AML-193 (cell line): ENCODE measurements at places on chromosomes 4 and X.

- no peak for DNase-seq
These were observed 692.0 kb upstream of the FAM241A start for GRCh38 chr4:111453216-111453615.

GRCh38 chrX:66676413-66676812, 37.5 kb upstream of the EDA2R start:
- no peak for DNase-seq

DNA sequence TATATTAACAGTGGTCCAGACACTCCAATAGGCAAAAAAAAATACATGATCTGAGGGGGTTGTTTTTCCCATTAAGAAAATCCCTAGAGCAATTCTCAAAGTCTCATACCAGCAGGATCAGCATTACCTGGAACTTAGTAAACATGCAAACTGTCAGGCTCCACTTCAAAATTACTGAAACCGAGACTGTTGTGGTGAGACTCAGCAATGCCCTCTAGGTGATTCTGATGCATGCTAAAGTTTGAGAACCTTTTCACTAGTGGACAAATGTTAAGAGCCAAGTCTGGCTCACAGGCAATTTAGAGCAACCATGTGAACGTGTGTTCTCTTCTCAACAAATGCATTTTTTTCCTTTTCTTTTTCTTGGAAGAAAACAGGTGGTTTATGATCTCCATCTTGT, 30.2 kb downstream of the NEK1 start:
- no peak for DNase-seq

DNA sequence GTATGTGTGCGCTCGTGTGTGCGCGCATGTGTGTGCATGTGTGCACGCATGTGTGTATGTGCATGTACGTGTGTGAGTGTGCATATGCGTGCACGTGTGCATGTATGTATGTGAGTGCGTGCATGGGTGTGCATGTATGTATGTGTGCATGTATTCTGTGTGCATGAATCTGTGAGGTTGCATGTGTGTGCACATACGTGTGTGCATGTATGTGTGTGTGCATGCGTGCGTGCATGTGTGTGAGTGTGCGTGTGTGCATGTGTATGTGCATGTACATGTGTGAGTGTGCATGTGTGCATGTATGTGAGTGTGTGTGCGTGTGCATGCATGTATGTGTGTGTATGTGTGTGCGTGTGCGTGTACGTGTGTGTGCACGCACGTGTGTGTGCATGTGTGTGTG, 241.5 kb downstream of the SHOX start:
- no peak for DNase-seq

GRCh38 chrX:23503835-23504539, 163.3 kb upstream of the PRDX4 start:
- DNase-seq = no peak

- no peak for DNase-seq
These were observed 30.6 kb downstream of the PTTG2 start for GRCh38 chr4:37990731-37991245.

- DNase-seq = no peak
These were observed 265.0 kb upstream of the NWD2 start for GRCh38 chr4:36979533-36979932.

DNA sequence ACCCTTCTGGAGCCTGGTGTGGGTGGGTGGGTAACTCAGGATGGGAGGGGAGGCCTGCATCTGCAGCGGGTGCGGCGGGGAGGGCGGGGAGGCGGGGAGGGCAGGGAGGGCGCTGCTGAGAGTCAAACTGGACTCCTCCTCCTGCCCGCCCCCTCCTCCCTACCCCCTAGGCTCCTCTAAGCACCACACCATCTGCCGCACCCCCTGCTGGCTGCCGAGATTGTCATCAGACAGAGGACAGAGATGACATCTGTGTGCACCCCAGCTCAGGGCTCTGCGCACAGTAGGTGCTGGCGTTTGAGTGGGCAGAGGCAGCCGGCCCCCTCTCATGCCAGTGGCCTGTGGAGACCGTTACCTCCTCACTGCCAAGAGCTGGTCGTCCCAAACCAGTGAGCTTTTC, 10.6 kb upstream of the HMX1 start:
- no peak for DNase-seq

GRCh38 chr4:141849778-141850177, 213.4 kb downstream of the IL15 start:
- no peak for DNase-seq

DNA sequence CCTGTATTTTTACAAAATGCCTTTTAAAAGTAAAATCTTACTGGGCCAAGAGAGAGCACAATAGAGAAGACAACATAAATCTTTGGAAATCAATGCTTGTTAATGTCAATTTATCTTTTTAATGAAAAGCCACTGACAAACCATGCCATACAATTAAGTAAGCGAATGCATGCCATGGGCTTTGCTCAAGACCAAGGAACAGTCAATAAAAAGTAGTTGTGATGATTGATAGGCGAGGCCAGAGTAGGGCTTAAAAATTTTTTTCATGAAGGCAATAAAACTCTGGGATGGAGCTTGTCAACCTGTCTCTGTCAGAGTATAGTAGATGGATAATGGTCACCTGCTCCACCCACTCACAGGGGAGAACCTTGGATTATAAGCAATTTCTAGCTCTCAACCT, 17.5 kb upstream of the GPM6B start:
- no peak for DNase-seq

- DNase-seq = no peak
These were observed 8.5 kb downstream of the SLC25A43 start for GRCh38 chrX:119407681-119408080.

GRCh38 chrX:48466696-48467095, 3.4 kb downstream of the SLC38A5 start:
- no peak for DNase-seq

GRCh38 chrX:44914532-44915198, 41.7 kb downstream of the KDM6A start:
- no peak for DNase-seq

DNA sequence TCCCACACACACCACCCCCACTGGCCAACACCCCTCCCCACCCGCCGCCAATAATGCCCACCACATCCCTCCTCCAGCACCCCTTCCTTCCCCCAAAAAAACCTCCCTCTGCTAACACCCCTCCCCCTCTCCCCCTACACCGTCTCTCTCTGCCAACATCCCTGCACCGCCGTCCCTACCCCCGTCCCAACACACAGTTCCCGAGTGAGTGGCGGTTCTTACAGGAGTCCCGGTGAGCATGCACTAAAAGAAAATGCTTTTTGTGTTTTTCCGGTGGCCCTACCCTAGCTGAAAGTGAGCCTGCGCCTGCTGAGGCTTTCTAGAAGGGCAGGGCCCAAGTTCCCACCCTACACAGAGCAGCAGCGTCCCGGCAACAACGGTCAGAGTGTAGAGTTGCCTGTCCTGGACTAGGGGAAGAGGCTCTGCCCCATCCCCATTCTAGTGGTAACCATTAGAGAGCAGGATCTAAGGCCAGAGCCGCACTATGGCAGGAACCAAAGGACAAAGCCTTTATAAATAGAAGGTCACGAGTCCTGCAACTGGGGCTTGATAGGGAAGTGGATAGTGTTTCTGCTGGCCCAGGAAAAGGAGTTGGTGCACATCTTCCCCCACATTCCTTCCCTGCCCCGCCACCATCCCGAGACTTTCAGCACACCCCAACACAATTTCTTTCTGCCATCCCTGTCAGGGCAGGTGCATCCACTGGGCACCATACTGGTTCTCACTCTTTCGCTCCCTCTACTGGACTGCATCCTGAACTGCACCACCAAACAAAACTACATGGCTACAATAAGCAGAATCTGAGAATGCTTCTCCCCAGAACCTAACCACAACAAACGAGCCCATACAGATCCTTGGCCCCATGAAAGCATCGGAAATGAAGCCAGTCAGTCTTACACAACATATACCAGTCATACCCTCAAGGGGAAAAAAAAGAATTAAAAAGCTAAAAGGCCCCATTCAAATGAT, 78.1 kb upstream of the PAGE3 start:
- peak; percentile 1 for DNase-seq

GRCh38 chrX:46704767-46705386, 54.0 kb downstream of the SLC9A7 start:
- no peak for DNase-seq

DNA sequence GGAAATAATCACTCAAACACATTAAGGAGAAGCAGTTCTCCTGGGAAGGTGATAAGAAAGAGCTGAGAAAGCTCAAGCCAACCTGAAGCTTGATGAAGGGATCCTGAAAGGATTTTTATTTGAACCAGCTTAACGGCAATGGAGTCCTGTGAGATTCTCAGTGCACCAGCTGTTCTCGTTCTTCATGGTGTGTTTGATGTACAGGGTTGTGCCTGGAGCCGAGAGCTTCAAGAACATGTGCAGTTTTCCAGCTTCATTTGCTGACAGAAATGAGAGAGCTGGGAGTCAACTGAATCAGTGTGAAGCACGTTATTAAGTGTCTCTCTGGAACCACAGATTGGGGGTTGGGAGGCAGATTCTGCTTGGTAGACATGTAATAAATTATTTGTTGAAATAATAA, 115.7 kb downstream of the ANKRD50 start:
- DNase-seq = no peak

DNA sequence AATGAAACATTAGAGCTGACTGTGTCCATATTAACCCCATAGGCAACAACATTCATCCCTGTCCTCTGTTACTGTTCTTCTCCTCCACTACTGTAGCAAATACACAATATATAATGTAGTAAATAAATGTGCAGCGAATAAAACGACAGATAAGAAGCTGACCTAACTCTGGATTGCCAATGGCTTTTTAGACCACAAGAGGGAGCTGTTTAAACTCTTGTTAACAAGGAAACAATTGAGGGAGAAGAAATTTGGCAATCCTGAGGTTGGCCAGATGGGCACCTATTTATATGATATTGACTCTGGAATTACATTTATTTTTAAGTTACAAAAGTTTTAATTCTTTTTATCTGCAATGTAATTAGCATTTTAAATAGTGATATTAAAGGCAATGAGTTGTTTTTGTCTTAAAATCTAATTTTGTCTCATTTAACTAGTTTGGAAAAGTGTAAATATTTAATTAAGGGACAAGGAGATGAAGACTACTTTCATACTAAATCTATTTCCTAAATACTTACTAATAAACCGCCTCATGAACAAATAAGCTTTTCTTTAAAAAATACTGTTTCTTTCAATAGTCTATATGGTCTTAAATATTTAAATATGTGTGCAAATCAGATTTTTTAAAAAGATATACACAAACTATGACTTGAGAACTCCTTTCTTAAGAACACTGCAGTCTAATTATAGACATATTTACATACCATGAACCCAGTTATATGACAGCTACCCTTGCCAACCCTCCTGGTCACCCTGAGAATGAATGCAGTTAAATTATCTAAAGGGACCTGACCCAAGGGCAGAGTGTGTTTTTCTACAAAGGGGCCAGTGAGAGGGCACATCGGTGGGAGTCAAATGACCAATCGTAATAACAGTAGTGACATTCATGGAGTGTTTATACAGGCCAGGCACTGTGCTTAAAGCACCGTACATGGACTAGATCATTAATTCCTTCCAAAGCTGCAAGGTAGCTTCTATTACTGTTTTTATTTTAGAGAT, 52.9 kb upstream of the HPF1 start:
- peak; percentile 61 for DNase-seq

DNA sequence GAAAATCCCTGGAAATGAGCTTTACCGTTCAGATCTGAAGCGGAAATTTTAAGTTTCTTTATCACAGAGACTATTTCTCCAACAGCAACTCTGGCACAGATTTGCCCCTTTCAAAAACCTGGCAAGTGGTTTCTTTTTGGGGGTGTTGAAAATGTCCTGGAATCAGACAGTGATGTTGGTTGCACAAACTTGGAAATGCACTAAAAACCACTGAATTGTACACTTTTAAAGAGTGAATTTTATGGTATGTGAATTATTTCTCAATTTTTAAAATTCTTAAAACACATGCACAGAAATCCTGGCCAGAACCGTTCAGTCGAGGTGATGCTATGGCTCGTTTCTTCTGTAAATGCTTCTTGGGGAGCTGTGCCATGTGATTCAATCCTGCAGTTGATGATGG, 121.2 kb upstream of the RBPJ start:
- DNase-seq = no peak

DNA sequence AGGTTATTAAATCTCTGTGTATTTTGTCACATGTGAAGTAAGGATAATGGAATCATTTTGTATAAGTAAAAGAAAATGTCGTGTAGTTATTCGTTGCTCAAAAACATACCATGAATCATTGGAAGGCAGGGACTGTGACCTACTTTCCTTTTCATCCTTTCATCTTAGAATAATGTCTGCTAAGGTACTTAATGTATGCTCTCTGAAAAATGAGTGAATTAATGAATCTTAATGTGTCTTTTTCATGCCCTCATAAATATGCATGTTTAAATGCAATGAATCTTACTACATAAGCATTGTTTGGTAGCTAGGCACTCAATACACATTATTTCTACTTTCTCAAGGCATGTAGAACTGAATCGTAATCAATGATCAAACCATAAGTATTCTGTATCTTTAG, 343.9 kb downstream of the MAGEB5 start:
- no peak for DNase-seq

- DNase-seq = no peak
These were observed 125.3 kb downstream of the SCFD2 start for GRCh38 chr4:53240573-53240972.

DNA sequence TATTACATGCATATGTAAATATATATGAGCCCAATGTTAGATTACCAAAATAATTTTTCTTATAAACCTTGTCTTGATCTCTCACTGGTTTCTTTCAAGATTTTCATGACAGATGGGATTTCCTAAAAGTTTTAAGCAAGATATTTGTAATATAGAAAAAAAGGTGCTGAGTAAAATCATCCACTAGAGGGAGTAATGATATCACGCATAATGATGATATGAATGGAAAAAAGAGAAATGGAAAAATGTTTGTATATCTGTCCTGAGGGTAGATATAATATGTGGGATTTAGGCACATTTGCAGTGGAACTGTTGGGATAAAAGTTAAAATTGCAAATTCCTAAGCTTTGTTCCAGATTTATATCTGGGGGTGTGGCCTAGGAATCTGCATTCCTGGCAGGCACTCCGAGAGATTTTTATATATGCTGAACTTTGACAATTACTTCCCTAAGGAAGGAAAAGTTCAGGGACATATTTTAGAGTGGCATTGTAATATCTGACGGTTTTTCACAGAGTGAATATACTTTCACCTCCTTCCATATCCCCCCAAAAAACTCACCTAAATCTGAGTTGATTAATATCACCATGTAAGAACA, 60.5 kb downstream of the TMA16 start:
- DNase-seq = peak; percentile 46

GRCh38 chr4:111028795-111029194, 405.9 kb upstream of the PITX2 start:
- no peak for DNase-seq

GRCh38 chr4:187128222-187128621, 404.6 kb upstream of the FAT1 start:
- no peak for DNase-seq
